ENCODE measurements at places on chromosomes 1 and 21.

DNA sequence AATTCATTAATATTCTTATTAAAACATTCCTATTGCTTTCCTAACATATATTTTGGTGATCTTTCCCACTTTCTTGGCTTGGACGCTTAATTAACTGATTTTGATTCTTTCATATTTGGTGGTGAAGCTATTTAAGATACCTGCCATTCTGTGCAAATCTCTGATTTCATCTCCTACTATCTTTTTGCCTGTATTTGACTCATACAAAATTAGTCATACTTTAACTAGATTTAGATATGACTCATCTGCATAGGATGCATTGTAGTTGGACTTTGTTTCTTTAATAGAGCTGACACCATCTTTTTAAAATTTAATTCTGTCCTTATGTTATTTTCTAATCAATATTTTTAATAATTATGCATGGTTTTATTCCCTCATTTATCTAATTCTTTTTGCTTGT lies 93.8 kb upstream of the PLPPR4 start:
- no peak for DNase-seq

DNA sequence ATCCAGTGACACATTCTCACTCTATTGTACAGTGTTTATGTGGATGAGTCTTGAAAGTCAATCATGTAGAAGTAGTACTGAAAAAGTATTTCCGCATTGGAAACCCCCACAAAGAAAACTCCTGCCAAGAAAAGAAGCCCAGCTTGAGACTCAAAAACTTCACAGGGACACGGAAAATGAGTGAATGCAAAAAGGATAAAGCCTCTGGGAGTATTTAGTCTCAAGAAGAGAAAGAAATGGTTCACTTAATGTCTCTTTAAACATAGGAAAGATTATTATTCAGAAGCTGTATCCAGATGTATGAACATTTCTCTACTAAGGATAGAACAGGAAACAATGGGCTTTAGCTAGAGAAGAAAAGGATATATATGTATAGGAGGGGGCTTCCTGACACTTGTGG lies 304.5 kb downstream of the BARHL2 start:
- DNase-seq: no peak

GRCh38 chr1:215128504-215128903 lies 46.0 kb downstream of the KCNK2 start:
- no peak for DNase-seq

- no peak for DNase-seq
Observed at GRCh38 chr1:214933375-214933774, 149.2 kb upstream of the KCNK2 start.

DNA sequence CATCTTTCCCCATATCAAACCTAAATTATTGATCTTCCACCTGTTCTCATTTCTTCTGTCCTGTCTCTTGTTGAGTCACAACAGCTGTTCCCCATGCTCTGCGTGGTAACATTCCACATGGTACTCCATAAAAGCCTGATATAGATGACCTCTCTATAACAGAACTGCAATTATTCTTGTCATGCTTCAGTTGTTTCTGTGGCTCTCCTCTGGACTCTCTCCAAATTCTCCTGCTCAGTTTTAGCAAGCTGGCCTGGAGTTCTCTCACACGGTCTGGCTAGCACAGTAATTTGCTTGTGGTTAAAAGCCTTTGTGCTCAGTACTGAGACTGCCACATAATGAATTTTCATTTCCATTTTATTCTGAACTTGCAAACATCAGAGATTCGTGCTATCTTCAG lies 10.6 kb upstream of the LRRC39 start:
- no peak for DNase-seq

DNA sequence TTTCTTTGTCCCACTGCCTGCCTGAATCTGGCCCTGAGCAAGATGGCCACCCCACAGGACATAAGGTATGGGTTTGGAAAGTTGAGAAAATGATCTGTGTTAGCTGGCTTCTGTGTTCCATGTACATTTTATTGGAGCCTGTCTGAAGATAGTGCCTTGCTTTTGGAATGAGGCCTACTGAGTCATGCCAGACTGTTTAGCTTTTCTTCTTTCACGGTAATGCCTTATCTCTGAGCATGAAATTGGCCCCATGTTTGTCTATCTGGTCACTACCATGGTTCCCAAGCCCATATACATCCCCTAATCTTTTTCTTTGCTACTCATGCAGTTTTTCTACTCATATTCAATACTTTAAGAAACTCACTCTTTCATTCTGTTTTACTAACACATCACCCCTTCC lies 85.1 kb upstream of the LMO4 start:
- no peak for DNase-seq

All from stimulated activated CD8-positive, alpha-beta memory T cell treated with anti-CD3 and anti-CD28 coated beads, Interleukin-2, amount 100 ng/mL, for 1 hour (primary cell).